D721Med (cell line): ENCODE measurements at places on chromosomes 1 and 21.

DNA sequence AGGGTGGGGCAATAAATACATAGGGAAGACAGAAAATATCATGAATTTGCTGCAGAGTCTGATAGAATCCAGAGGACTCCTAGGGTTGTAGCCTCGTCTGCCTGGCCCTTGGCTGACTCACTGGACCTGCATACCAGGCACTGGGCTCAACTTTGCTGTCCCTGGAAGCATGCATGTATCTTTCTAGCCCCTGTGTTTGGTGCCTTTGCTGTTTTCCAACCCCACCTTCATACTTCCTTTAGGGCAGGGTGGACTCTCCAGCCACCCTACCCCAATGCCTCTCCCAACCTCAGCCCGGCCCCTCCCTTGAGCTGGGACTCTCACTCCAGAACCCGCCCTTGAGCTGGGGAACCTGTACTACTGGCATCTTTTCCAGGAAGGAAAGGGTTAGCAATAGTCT lies 1.2 kb downstream of the RAB25 start:
- no peak for DNase-seq

DNA sequence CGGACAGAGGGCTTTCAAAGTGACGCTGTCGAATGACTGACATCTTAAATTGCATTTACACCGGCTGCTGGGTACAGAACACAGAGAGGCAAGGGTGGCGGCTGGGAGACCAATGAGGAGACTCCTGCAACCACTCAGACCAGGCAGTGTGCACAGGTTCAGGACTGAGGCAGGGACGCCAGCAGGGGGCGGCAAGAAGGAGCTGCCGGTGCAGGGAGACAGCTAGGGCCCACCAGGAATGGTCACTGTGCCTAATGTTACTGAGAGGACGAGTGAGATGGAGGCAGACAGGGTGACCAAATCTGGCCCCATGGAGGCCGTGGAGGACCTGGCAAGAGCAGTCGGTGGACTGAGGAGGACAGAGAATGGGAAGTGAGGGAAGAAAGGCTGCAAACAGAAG lies 23.5 kb downstream of the GLIS1 start:
- no peak for DNase-seq

- DNase-seq = peak; percentile 47
Measured at GRCh38 chr1:9235096-9235459, 504 bp downstream of the H6PD start.

GRCh38 chr1:155208541-155209311 lies at the start of gene MTX1:
Gene MTX1 (plus strand): TSS chr1:155208695. CDS start chr1:155208805, 110 bp downstream.
- peak; percentile 89 for DNase-seq

DNA sequence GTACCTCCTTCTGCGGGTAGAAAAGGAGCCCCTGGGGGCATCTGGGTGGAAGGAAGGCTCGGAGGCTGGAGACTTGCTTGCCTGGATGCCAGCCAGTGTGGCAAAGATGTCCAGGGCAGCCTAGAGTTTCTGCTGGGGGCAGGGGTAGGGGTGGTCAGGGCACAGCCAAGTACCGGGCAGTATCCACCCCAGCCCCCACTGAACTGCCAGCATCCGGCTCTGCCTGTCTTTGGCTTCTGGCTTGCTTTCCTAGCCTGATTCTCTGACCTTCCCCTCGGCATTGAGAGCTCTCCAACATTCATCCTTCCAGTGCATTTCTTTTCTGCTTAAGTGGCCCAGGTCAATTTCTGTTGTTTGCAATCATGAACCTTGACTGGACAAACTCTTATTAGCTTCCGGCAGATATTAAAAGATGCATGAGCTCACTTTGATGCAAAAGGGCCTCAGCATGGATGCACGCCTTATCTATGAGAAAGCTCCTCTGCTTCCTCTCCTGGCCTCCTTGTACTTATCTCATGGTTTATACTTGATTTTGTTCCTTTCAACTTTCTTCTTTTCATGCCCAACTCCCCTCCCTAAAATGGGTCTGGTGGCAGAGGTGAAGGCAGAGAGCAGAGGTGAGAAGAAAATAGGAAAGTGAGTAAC lies 116.9 kb downstream of the HLCS start:
- DNase-seq = no peak

GRCh38 chr1:65525266-65526048 lies 105.0 kb downstream of the LEPR start:
- DNase-seq = peak; percentile 23

- no peak for DNase-seq
Measured at GRCh38 chr1:61887076-61887867, 145.0 kb downstream of the PATJ start.

DNA sequence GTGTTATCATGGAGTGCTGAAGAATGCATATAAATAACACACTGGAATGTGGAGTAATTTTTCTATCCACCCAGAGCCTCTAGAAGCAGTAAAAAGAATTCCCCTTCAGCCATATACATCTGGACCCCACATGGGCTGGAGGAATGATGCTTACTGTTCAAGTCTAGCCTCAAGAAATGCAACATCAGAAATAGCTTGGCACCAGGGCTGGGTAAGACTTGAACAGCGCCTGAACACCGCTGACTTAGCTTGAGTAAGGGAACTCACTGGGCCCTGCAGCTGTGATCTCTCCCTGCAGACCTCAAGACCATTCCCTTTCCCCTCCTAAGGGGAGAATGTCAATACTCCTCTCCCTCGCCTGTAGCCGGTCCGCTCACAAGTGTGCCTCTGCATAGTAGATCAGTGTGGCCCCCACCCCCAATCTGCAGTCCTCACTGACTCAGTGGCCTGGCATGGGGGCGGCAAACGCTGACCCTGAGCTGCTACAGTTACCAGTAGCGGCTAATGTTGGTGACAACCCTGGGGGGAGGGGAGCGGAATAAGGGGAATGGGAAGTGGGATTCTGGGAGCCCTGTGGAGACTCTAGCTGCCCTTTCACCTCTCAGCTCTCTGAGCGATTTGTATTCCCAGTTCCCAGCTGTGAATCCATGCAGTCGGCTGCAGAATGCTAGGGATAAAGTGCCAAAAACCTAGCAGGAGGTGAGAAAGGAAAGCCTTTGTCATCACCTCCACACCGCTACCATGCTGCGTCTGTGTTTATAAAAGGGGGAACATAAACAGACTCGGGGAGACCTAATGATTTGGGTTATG lies 483.9 kb downstream of the DISC1 start:
- DNase-seq = no peak

DNA sequence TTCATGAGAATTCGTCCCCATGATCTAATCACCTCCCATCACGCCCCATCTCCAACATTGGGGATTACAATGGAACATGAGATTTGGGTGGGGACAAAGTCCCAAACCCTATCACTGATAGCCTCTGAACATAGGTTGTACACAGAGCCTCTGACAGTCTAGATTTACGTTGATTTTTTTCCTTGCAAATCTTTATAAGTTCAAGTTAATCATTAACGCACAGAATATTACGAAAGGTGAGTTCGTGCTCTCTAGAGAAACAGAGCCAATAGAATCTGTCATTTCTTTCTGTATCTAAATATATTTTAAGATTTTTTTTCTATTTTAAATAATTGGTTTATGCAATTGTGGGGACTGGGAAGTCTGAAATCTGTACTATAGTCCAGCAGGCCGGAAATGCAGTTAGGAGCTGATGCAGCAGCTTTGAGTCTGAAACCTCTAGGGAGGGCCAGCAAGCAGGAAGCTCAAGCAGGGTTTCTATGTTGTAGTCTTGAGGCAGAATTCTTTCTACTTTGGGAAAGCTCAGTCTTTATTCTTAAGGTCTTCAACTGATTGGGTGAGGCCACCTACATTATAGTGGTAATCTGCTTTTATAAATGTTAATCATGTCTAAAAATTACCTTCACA lies 61.0 kb downstream of the SELENOF start:
- no peak for DNase-seq

DNA sequence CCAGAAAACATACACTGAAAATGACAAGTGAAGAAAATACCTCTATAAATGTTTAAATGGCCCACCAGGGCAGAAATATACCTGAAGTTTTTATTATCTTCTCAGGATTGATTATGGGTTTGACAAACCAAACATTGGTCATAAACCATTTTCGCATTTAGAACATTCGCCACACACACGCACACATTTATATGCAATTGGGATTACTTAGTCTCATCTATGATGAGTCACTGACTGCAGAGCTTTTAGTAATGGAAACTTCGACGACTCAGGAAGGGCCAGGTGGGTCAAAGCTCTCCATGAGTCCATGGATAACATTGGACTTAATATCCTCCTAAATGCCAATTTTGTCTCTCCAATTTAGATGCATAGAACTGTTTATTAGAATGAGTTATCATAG lies 16.9 kb downstream of the NRDC start:
- DNase-seq = no peak

DNA sequence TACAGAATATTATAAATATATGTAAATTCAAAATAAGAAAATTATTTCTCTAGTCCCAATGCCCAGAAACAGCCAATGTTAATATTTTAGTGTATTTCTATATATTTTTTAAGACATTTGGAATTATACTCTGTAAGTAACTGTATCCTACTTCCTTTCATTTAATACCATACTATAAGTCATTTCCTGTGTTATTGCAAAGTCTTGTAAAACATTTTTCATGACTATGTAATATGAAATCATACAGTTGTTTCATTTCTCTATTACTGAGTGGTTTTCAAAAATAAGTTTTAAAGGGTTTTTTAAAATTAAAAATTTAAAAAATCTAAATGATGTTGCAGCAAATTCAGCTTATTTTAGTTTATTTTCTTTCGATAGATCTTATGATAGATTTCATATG lies 2.0 kb downstream of the RNASEL start:
- DNase-seq = no peak

DNA sequence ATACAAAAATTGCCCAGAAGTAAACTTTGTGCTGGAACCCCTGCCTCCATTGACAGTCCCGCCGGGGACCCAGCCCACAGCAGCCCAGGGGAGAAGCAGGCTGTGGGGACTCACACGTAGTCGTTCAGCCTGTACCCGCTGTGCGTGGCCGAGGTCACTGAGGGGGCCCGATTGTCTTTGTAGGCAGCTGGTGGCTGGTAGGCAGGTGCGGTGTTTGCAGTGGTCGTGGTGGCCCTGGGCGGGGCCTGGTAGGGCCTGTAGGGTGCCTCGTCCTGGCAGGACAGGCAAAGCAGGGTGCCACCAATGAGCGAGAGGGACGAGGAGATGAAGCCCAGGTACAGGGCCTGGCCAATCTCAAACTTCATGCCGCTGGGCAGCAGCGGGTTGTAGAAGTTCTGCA lies 19.1 kb downstream of the CLDN14 start:
- no peak for DNase-seq

DNA sequence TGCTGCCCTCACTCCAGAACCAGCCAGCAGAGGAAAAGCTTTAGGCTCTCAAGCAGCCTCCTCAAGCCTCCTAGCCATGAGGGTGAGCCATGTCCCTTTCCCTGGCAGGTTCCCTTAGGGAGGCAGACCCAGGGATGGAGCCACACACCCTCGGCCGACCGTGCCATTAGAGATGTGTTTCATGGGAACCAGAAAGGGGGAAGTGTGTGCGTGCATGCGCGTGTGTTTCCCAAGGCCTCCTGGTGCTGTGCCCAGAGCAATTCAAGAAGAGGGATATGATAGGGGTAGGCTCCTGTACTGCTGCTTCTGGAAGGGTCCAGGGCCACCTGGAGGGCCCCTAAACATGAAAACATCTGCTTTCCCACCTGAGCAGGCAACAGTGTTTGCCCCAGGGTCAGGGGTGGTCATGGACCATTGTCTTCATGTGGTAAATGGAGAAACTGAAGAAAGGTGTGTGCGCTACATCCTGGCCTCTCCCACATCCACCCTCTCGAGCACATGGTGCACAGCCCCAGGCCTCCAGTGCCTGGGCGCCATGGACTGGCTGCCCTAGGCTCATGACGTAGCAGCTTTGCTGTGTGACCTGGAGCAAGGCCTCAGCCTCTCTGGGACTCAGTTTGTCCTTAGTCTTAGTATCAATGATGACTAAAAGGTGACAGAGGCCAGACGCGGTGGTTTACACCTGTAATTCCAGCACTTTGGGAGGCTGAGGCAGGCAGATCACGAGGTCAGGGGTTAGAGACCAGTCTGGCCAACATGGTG lies 48.1 kb downstream of the SYF2 start:
- no peak for DNase-seq

GRCh38 chr1:110563089-110563488 lies 43.1 kb downstream of the KCNA2 start:
- DNase-seq = no peak

- DNase-seq = no peak
Measured at GRCh38 chr21:37582590-37582989, 216.0 kb downstream of the DYRK1A start.

DNA sequence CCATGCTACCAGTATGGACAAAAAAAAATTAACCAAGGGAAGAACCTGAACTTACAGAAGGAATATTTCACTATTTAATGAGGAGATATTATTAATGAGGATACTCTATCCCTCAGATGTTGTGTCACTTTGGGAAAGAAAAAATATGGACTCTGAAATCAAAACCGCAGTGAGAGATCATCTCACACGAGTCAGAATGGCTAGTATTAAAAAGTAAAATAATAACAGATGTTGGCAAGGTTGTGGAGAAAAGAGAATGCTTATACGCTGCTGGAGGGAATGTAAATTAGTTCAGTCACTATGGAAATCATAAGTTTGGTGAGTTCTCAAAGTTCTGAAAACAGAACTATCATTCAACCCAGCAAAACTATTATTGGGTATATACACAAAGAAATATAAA lies 30.9 kb downstream of the TNFSF4 start:
- DNase-seq = no peak

- no peak for DNase-seq
Measured at GRCh38 chr1:227942021-227942715, 5.6 kb downstream of the WNT9A start.

DNA sequence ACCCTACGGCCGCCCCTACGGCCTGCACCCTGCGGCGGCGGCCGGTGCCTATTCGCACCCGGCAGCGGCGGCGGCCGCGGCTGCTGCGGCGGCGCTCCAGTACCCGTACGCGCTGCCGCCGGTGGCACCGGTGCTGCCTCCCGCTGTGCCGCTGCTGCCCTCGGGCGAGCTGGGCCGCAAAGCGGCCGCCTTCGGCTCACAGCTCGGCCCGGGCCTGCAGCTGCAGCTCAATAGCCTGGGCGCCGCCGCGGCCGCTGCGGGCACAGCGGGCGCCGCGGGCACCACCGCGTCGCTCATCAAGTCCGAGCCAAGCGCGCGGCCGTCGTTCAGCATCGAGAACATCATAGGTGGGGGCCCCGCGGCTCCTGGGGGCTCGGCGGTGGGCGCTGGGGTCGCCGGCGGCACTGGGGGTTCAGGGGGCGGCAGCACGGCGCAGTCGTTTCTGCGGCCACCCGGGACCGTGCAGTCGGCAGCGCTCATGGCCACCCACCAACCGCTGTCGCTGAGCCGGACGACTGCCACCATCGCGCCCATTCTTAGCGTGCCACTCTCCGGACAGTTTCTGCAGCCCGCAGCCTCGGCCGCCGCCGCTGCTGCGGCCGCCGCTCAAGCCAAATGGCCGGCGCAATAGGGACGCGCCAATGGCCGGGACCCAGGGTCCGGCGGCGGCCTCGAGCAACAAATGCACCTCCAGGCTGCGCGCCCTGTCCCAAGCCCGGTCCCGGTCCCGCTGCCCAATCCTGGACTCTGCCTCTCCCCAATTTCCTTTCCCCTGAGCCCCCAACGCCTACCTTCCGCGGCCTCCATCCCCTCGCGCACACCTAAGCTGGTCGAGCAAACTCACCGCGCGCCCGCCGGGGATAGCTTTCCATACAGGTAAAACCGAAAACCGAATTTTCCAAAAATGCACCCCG lies 1.8 kb downstream of the FOXD3 start:
- DNase-seq = no peak
